ENCODE measurements at places on chromosomes 5 and 9.

DNA sequence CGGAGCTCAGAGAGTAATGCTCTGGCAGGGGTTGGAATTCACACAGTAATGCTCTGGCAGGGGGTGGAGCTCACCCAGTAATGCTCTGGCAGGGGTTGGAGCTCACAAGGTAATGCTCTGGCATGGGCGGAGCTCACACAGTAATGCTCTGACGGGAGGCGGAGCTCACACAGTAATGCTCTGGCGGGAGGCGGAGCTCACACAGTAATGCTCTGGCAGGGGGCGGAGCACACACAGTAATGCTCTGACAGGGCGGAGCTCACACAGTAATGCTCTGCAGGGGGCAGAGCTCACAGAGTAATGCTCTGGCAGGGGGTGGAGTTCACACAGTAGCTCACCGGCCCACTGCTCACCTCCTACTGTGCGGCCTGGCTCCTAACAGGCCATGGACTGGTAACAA, 47.2 kb upstream of the LPCAT1 start:
- DNase-seq: no peak

DNA sequence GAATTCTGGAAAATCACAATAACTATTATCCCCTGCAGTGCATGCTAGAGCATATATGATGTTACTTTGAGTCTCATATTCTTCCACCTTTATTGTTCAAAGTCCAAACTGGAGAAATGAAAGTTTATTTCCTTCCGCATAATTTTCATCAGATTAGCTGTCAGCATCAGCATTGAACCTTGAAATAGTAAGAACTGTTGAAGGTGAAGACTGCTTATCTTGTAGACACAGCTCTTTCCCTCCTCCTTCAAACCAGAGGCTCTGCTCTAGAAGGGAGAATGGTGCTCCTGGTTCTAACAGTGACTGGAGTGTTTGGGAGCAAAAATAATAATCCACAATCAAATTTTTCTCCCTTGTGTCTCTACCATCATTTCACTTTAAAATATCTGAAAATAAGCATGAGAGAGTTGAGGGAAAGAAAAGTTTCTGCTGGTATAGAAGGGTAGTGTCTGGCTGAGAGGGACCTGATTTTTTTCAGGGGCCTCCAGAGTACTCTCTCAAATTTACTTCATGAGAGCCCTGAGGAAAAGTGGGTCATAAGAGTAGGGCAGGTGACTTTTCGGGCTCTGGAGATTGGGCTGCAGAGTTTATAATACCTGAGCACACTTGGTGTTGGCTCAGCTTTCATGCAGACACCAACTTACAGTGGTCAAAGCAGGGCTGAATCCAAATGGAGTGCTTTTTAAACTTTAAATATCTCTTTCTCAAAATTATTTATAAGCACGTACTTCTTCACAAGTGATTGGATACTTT, 170.4 kb downstream of the ZDHHC21 start:
- DNase-seq: no peak

GRCh38 chr5:64678374-64678773, 11.9 kb upstream of the SHISAL2B start:
- DNase-seq: no peak

DNA sequence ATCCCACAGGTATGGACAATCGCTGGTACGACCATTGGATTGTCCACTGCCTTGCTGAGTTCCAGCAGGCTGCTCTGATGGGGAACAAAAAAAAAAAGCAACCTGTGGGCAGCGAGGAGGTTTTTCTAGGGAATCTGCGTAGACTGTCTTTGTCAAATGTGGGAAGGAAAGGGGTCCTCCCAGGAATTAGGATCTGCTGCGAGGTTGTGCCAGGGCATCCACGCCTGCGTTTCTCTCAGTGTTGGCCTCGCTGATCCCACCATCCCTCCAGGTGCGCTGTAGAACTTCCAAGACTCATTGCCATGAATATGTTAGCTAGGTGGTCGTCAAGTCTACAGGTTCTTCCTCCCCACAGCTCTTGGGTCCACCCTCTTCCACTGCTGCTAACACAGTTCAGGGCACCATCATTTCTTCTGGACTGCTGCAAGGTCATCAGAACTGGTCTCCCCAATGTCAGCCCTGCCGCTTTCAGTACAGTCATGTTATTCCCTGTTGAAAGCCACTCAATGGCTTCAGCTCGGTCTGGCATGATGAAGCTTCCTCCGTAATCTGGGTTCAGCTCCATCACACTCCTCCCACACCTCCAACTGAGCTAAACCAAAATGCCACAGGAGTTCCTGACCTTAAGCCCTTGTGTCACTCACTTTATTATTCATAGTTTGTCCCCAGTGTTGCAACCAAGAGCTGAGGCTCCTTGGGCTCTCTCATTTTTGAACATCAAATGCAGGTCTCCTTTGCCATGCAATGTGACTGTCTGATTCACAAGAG, 79.5 kb upstream of the DMRT1 start:
- no peak for DNase-seq

GRCh38 chr9:120625222-120625621, 45.3 kb upstream of the CDK5RAP2 start:
- no peak for DNase-seq

DNA sequence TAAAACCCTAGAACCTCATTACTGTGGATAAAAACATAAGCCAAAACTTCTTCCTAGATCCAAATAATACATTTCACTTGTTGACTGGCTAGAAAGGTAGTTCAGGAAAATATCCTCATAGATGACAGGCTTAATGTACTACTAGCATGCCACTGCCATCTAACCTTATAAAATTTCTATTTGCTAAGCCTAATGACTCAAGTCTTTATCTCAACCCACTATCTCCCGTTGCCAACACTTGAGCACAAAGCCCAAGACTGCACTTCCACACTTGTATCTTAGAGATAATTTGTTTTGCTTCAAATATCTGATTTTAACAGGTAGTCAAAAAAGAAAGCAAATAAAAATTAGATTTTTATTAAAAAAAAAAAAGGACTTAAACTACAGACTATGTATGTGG, 42.7 kb downstream of the FBXL17 start:
- no peak for DNase-seq
